BJ (cell line): ENCODE measurements at places on chromosomes 1 and 21.

GRCh38 chr1:195584870-195585624 is 1023.2 kb downstream of the KCNT2 start:
- no peak for DNase-seq

DNA sequence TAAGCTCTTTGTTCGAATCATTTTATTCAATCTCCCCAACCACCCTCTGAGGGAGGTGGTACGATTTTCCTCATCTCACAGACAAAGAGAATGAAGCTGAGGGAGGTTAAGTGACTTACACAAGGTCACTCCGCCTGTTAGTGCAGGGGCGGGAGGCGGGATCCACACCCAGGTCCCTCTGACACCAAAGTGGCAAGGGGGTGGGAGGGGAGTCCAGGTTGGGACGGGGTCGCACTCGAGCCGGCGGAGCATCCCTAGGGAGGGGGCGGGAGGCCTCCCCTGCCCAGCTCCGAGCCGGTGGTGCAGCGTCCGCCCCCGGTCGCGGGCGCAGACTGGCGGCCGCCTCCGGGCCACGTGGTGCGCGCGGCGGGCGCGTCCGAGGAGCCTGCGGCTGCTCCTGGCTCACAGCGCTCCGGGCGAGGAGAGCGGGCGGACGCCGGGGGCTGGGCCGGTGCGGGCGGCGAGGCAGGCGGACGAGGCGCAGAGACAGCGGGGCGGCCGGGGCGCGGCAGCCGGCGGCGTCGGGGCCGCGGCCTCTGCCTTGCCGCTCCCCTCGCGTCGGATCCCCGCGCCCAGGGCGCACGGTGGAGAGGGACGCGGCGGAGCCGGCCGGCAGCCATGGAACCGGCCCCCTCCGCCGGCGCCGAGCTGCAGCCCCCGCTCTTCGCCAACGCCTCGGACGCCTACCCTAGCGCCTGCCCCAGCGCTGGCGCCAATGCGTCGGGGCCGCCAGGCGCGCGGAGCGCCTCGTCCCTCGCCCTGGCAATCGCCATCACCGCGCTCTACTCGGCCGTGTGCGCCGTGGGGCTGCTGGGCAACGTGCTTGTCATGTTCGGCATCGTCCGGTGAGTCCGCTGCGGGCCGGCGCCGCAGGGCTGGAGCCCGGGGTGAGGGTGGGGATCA is at the start of gene OPRD1:
Gene OPRD1, plus strand, starts transcription at position 405 of the 903 bp plus-strand sequence. Its CDS starts 214 bp downstream, at position 619.
- DNase-seq = no peak

- no peak for DNase-seq
Measured at GRCh38 chr1:156191292-156191964, 2.5 kb upstream of the SLC25A44 start.

- no peak for DNase-seq
Measured at GRCh38 chr1:8256321-8256720, 61.6 kb upstream of the SLC45A1 start.

GRCh38 chr1:208835097-208835463 is 590.9 kb upstream of the PLXNA2 start:
- no peak for DNase-seq

DNA sequence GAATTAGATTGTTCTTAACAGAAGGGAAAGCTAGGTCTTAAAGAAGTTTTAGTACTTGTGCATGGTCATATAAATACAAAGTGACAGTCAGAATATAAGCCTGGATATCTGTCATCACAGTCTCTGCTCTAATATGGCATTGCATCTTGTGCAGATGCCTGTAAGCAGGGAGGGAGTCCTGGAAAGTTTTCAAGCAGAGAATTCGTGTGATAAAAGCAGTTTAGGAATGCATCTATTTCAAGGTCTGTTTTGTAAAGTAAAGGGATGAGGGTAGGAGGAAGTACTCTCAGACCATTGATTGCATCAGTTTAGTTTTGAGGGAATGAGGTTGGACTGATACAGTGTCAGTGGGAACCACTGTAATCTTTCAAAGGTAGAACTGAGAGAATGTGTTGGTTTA is 30.6 kb downstream of the IARS2 start:
- DNase-seq = peak; percentile 35

GRCh38 chr1:199746666-199747384 is 280.7 kb upstream of the NR5A2 start:
- DNase-seq = no peak

- no peak for DNase-seq
Measured at GRCh38 chr1:31926252-31926651, 11.9 kb downstream of the PTP4A2 start.

- DNase-seq = peak; percentile 24
Measured at GRCh38 chr1:27816921-27817630, 13.5 kb upstream of the PPP1R8 start.

DNA sequence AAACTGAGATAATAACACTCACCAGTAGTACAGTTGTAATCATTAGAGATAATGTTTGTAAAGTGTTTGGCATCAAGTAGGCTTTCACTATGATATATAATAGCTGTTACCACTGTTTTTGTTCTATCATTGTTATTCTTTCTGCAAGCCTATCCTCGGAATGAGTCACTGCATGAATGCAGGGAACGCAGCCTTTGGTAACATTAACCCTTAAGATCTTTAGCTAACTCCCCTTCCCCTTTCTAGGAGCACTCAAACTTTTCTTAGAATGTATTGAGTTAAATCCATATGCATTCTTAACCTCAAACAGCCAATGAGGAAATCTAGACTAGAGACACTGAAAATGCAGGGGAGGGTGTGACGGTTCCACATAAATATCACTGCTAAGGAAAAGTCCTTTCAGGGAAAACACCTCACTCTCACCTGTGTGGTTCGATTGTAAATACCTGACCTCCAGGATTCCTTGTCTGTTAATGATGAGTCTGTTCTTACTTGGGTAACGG is 467.3 kb downstream of the SETD4 start:
- no peak for DNase-seq

GRCh38 chr1:189775343-189775742 is 702.3 kb downstream of the BRINP3 start:
- no peak for DNase-seq

DNA sequence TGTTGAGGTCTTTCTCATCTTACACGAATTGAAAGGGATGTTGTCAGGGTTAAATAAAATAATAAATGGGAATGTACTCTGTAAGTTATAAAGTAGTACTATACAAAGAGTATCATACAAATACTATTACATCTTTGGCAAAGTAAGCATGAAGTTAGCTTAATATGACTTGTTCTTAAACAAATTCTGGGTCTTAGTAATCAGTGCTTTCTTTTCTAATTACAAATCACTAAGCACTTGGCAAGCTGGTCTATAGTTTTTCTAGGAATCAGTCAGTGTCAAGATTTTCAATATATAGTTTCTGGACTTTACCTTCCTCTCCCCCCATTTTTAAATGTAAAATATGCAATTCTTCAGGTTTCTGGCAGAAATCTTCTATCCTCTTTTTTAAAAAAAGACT is 6.9 kb downstream of the LYST start:
- DNase-seq = no peak
